ENCODE measurements at places on chromosomes 7 and 10. TPM values are rescaled to one million over a fixed set of nuclear protein-coding genes. Genes with fewer than 3 reads are reported as not detected.

- H3K27ac ChIP-seq: no peak overlapping the region
- H3K36me3 ChIP-seq: no peaks in the 10 kb centered on the region
- H3K27me3 ChIP-seq: no peaks in the 10 kb centered on the region
- no peak overlapping the region for H3K4me3 ChIP-seq
- no peaks in the 10 kb centered on the region for H3K4me1 ChIP-seq
- peak; percentile 63 for DNase-seq
Observed at GRCh38 chr7:35424869-35425495, 171.1 kb upstream of the TBX20 start.

DNA sequence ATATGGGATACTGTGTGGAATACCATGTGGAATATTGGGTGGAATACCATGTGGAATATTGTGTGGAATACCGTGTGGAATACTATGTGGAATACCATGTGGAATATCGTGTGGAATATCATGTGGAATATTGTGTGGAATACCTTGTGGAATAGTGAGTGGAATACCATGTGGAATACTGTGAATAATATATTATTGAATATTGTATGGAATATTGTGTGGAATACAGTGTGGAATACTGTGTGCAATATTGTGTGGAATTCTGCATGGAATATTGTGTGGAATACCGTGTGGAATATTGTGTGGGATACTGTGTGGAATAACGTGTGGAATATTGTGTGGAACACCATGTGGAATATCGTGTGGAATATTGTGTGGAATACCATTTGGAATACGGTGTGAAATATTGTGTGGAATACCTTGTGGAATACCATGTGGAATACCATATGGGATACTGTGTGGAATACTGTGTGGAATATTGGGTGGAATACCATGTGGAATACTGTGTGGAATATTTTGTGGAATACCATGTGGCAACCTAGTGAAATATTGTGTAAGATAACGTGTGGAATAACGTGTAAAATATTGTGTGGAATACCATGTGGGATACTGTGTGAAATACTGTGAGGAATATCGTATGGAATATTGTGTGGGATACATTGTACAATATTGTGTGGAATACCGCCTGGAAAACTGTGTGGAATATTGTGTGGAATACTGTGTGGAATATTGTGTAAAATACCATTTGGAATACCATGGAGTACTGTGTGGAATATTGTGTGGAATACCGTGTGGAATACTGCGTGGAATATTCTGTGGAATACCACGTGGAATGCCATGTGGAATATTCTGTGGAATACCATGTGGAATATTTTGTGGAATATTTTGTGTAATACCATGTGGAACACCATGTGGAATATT is 133.9 kb upstream of the CHST15 start:
- no peak overlapping the region for H3K27ac ChIP-seq
- H3K36me3 ChIP-seq: no peaks in the 10 kb centered on the region
- no peak overlapping the region for H3K4me3 ChIP-seq
- DNase-seq: no peak
- no peaks in the 10 kb centered on the region for H3K4me1 ChIP-seq

GRCh38 chr7:21086688-21087087 is 300.0 kb upstream of the SP8 start:
- no peak overlapping the region for H3K27ac ChIP-seq
- no peaks in the 10 kb centered on the region for H3K4me1 ChIP-seq
- peak; percentile 6 for DNase-seq
- no peaks in the 10 kb centered on the region for H3K36me3 ChIP-seq
- no peak overlapping the region for H3K4me3 ChIP-seq

DNA sequence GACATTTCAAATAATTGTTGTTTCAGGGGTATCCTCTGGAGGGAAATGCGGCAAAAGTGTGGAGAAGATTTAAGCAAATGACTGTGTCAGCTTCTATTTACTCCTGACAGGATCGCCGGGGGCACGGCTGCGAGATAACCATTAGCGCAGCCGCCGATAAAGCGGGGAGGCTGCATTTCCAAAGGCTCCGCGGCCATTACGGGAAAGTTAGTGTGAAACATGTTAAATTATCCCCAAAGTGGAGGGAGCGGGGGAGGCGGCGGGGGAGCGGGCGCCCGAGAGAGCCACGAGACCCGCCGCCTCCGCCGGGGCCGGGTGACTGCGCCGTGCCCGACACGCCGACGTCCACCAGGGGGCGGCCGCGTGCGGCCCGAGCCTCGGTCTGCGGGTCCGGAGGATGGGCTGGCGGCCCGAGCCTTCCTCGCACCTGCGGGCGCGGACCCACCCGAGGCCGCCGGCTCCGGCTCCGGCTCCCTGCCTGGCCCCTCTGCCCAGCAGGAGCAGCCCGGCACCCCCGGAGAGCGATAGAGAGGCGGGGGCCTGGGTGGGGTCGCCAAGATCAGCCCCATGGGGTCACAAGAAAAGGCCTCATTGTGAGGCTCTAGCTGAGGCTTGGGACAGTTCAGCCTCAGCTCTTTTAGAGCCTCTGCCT is 74.4 kb upstream of the PAX2 start:
- H3K36me3 ChIP-seq: no peaks in the 10 kb centered on the region
- H3K4me3 ChIP-seq: no peak overlapping the region
- H3K27ac ChIP-seq: no peak overlapping the region
- H3K27me3 ChIP-seq: peaks cover 10% of the 10 kb centered on the region

GRCh38 chr10:122988501-122988900 is 8.3 kb downstream of the PSTK start:
- H3K4me1 ChIP-seq: no peaks in the 10 kb centered on the region
- no peaks in the 10 kb centered on the region for H3K27me3 ChIP-seq
- H3K36me3 ChIP-seq: no peaks in the 10 kb centered on the region
- no peak overlapping the region for H3K27ac ChIP-seq
- no peak overlapping the region for H3K4me3 ChIP-seq

DNA sequence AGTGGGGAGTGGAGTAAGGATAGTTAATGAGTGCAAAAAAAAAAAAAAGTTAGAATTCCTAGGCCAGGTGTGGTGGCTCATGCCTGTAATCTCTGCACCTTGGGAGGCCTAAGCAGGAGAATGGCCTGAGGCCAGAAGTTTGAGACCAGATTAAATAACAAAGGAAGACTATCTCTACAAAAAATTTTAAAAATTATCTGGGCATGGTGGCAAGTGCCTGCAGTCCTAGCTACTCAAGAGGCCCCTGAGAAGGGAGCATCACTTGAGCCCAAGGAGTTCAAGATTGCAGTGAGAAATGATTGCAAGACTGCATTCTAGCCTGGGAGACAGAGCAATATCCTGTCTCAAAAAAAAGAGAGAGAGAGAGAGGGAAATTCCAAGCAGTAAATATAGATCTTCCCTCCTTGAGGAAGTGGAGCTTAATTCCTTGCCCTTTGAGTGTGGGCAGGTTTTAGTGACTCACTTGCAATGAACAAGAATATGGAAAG is 19.5 kb upstream of the CSTF2T start:
- H3K4me1 ChIP-seq: no peaks in the 10 kb centered on the region
- no peak overlapping the region for H3K27ac ChIP-seq
- H3K27me3 ChIP-seq: no peaks in the 10 kb centered on the region
- H3K36me3 ChIP-seq: no peaks in the 10 kb centered on the region

DNA sequence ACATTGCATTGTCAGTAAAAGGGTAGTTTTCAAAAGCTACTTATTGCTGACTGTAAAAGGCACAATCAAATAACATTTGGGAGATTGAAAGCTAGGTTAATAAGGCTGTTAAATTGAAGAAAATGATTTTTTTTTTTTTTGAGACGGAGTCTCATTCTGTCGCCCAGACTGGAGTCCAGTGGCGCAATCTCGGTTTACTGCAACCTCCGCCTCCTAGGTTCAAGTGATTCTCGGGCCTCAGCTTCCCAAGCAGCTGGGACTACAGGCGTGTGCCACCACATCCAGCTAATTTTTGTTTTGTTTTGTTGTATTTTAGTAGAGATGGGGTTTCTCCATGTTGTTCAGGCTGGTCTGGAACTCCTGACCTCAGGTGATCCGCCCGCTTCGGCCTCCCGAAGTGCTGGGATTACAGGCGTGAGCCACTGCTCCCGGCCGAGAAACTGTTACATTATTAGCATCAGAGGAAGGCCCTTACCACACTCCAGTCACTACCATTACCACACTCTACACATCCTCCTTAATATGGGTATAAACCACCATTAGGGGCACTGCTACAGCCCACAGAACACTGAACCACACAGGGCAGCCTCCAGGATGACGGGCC is 1.0 kb downstream of the CYP51A1 start:
- no peak for DNase-seq
- peaks cover 5% of the 10 kb centered on the region for H3K36me3 ChIP-seq
- no peaks in the 10 kb centered on the region for H3K27me3 ChIP-seq
- peak overlapping the region; percentile 99 for H3K27ac ChIP-seq
- peaks cover 5% of the 10 kb centered on the region for H3K4me1 ChIP-seq
- H3K4me3 ChIP-seq: peak overlapping the region; percentile 21

GRCh38 chr10:128186959-128187787 is 61.0 kb upstream of the MKI67 start:
- H3K4me1 ChIP-seq: no peaks in the 10 kb centered on the region
- no peaks in the 10 kb centered on the region for H3K27me3 ChIP-seq
- no peak overlapping the region for H3K4me3 ChIP-seq
- H3K27ac ChIP-seq: no peak overlapping the region

DNA sequence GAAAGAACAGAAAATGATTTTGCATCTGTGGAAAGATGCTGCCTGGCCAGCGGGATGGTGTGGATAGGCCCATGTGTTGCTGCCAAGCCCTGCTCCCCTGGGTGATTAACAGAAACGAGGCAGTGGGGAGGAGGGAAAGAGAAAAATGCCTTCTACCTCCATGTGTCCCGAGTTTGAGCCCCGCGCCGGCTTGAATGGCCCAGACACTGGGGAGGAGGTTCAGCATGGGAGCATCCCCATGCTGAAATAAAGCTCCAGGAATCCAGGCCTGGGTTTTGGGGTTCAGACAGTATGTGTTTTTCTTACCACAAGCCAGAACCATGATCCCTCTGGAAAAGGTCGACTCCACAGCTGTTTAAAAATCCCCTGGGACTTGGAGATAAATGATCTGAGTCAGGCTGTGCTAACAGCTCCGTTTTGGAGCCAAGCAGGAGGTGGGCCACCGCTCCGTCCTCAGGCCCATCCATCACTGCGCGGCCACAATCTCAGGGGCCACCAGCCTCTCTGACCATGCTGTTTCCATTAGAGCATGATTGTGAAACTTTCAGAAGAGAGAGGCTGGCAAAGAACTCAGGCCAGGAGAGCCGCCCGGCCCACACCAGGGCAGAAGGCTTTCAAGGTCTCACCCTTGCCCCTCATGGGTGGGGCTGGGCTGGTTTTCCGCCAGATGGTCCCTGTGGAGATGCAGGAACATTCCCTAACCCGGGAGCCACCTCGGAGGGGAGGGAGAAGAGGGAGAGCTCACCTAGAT is 299.7 kb downstream of the ZEB1 start:
- DNase-seq: no peak
- no peaks in the 10 kb centered on the region for H3K36me3 ChIP-seq
- no peaks in the 10 kb centered on the region for H3K4me1 ChIP-seq
- no peaks in the 10 kb centered on the region for H3K27me3 ChIP-seq
- no peak overlapping the region for H3K4me3 ChIP-seq

DNA sequence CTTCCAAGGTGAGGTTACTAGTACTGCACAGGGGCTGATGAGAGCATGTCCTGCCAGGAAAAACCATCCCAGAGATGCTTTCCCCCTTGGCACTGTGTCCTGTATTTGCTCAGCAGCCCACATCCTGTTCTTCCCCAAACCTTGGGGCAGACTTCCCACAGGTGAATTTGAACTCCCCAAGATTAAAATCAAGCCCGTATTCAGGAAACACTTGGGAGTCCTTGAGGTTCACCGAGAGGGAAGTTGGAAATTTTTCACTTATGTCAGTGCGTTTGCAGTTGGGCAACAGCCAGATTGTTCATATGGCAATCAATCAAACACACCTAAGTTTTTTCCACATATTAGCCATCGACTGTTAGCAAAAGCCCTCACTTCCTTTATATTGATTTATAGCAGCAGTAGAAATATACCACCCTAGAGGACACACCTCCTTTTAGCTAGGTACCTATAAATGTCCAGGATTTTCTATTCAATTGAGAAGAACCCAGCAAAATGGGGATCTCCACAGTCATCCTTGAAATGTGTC is at the start of gene DMBT1:
TSS of gene DMBT1 (plus strand) at position 476 of the 526 bp plus-strand sequence. CDS start at position 493, 17 bp downstream.
- no peaks in the 10 kb centered on the region for H3K27me3 ChIP-seq
- H3K4me3 ChIP-seq: no peak within 1 kb of the TSS
- H3K4me1 ChIP-seq: peaks cover 23% of the 10 kb centered on the region
- H3K36me3 ChIP-seq: no peaks in the 10 kb centered on the region

GRCh38 chr10:104642658-104643302 is 1.7 kb downstream of the SORCS3 start:
- no peak overlapping the region for H3K27ac ChIP-seq
- no peaks in the 10 kb centered on the region for H3K36me3 ChIP-seq
- H3K4me3 ChIP-seq: no peak overlapping the region
- peaks cover 6% of the 10 kb centered on the region for H3K4me1 ChIP-seq

GRCh38 chr10:99456931-99457288 is 26.5 kb upstream of the GOT1 start:
- no peaks in the 10 kb centered on the region for H3K36me3 ChIP-seq
- H3K27me3 ChIP-seq: no peaks in the 10 kb centered on the region
- no peak for DNase-seq
- H3K27ac ChIP-seq: no peak overlapping the region
- H3K4me3 ChIP-seq: no peak overlapping the region

DNA sequence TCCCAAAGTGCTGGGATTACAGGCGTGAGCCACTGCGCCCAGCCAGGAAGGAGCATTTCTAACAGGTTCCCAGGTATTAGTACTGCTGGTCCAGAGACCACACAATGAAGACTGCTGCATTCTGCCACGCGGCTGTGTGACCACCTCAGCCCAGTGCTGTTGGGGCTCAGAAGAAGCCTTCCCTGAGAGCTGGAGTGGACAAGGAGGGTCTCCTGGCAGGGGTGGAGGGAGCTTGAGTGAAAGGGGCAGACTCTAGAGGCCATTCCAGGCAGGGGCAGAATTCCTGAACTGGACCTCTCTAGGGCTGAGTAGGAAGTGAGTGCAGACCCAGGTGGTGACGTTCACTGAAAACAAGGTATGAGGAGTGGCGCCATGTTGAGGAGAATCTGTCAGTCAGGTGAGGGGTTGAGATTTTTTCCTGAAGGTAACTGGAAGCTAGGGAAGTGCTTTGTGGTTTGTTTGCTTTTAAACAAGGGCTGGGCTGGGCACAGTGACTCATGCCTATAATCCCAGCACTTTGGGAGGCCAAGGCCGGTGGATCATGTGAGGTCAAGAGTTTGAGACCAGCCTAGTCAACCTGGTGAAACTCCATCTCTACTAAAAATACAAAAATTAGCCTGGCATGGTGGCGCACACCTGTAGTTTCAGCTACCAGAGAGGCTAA is 67.6 kb downstream of the TACC2 start:
- no peaks in the 10 kb centered on the region for H3K27me3 ChIP-seq
- H3K4me3 ChIP-seq: no peak overlapping the region
- no peak overlapping the region for H3K27ac ChIP-seq
- DNase-seq: no peak
- peaks cover 5% of the 10 kb centered on the region for H3K4me1 ChIP-seq

GRCh38 chr7:115223959-115224358 is 302.1 kb downstream of the MDFIC start:
- no peak for DNase-seq
- H3K36me3 ChIP-seq: no peaks in the 10 kb centered on the region

GRCh38 chr10:17166699-17167098 is 34.8 kb downstream of the TRDMT1 start:
- no peak overlapping the region for H3K4me3 ChIP-seq
- no peaks in the 10 kb centered on the region for H3K36me3 ChIP-seq
- H3K4me1 ChIP-seq: peaks cover 13% of the 10 kb centered on the region
- no peaks in the 10 kb centered on the region for H3K27me3 ChIP-seq

The FAM13C gene
- total RNA-seq: 11.3 TPM

The CFAP70 gene
- 11.3 TPM for total RNA-seq

The ZNF33B gene
- 42.5 TPM for total RNA-seq

The CLRN3 gene
- not detected for total RNA-seq

The NPTX2 gene
- total RNA-seq: 4.2 TPM

The GATA3 gene
- 3.8 TPM for total RNA-seq

The HOXA6 gene
- not detected for total RNA-seq
